ENCODE measurements at places on chromosomes 4 and X.

- no peak for DNase-seq
Measured at GRCh38 chr4:123867910-123868587, 471.5 kb downstream of the SPRY1 start.

DNA sequence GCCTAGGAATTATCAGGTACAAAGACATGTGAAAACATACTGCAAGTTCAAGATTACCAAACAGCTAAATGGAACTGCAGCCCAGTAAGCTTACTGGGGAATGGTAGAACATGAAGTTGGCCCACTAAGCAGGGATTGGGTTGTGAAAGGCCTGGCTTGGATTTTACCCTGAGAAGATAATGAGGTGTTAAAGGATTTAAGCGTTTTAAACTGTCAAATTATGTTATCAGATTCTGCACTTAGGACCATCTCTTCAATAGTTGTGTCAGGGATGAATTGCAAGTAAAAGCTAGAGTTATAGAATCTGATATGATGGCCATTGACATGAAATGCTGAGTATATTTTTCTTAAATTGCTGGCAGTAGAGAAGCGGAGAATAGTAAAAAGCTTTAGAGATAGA is 225.7 kb downstream of the GRID2 start:
- no peak for DNase-seq

DNA sequence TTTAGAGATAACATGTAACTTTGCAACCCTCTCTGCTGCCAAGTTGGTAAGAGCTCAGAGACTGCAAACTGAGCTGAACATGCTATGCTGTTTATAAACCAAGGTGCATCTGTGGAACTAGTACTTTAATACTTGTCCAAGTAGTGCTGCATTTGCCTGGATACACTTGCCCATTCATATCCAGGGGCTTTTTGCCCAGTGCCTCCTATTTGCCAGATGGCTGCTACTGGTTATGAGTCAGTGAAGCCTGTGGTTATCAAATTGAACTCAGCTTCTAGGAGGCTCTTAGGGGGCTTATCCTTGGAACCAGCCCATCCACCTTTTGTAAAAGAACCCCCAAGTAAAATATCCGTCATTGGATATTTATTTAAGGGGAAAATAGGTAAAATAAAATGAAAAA is 79.6 kb downstream of the AFF2 start:
- DNase-seq, result no peak

- no peak for DNase-seq
Measured at GRCh38 chr4:7242766-7243165, 50.4 kb downstream of the SORCS2 start.

DNA sequence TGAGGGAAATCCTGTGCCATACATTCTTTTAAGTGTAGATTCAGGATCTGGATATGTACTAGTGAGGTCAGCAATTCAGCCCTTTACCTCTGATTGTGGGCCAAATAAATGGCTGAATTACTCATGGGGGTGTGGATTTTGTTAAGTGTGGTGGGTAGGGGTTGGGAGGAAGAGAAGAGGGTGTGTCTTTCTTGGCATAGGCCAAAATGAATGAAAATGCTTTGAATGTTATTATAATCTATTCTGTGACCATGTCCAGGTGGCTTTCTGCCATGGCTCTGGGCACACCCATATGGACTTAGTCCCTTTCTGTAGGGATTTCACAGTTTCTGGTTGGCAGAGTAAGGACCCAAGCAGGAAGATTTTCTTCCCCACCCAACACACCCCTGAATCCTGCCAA is 244.3 kb downstream of the CBR4 start:
- no peak for DNase-seq

DNA sequence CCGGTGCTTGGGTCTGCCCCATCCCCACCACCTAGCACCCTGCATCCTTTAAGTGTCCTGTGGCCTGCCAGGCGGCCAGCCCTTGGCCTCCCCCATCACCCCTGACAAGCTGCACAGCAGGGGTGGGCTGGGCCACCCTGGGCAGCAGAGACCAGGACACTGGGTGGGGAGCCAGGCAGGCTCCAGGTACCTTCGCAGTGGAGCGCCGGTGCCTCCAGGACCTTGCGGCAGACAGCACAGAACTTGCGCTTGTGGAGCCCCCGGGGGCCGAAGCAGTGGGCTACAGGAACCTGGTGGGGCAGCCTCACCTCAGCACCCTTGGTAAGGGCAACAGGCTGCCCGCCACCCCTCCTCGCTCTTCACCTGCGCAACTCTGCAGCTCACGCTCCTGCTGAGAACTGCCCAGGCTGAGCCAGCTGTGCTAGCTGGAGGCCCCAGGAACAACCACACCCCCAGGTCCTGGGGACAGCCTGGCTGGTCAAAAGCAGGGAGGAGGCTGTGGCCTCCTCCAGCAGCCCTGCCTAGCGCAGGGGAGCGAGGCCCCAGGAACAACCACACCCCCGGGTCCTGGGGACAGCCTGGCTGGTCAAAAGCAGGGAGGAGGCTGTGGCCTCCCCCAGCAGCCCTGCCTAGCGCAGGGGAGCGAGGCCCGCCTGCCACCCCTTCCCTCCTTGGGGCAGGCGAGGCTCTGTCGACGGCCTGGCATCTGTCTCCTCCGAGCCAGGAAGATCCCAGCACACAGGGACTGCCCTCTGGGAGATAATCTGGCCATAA is 4.6 kb downstream of the DGKQ start:
- DNase-seq, result no peak
